ENCODE measurements at places on chromosomes 2 and 18.
A peak's percentile ranks its signal among the peaks of the same experiment; 100 is the strongest.

GRCh38 chr2:63654959-63655358 lies 66.2 kb downstream of the MDH1 start:
- DNase-seq = no peak

DNA sequence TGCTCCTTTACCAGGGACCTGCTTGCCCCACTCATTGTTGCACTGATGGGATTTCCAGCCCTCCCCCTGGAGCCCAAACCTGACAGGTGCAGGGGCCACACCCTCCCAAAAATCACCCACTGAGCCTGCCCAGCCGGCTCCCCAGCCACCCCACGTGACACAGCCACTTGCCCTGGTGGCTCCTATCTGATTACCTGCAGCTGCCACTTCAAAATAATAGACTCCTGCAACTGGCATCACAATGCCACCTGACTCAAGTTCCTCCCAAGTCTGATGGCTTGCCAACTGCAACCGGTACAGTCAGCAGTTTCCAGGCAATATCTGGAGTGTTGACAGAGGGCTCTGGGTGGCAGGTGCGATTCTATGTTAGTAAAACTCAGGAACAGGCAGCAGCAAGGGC lies 66.2 kb downstream of the CRACDL start:
- no peak for DNase-seq

DNA sequence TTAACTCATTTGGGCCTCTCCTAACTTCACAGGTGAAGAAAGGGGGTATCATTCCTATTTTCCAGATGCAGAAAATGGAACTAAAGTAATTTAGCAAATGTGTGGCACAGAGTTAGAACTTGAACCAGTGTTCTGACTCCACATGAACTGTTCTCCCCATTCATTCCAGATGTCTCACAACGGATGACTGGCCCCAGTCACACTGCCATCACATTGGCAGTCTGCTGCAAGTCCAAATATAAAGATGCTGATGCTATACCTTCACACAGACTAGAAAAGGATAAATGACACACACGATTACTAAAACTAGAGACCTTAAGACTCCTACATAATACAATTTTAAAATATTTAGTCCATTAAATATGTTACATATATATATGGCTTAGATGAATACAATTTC lies 195.7 kb downstream of the NBAS start:
- no peak for DNase-seq

DNA sequence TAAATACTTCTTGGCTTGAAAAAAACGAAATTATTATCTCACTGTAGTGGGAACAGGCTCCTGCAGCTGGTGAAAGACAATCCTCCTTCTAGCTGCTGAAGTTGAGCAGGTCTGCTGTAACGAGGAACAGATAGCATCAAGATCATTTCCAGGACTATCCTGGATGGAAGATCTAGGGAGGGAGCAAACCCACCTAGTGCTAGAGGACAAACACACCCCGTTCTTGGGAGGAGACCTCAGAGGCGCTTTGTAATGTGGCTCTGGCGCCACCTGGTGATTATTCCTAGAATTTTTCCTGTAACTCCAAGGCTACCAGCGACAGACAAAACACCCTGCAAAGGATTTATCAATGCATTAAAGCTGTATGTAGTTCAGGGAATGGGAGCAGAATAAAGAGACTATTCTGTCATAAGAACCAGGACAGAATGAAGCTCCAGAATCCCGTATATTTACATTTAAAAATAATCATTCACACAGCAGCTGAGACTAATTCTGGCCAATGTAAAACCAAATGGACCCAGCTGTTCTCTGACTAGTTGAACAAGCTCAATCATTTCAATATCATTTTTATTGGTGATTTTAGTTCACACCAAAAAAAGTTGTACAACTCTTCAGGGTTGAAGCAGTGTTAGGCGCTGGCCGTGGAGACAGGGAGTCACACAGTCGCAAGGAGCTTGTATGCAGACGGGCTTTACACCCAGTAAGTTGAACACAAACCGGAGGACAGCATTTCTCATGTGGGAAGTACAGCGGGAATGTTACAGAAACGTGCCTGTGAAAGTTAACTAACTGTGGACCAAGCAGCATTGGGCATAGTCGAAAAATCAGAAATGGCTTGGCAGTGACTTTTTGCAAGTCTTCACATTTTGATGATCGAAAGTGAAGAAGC lies 290.3 kb downstream of the TRIB2 start:
- peak; percentile 21 for DNase-seq

DNA sequence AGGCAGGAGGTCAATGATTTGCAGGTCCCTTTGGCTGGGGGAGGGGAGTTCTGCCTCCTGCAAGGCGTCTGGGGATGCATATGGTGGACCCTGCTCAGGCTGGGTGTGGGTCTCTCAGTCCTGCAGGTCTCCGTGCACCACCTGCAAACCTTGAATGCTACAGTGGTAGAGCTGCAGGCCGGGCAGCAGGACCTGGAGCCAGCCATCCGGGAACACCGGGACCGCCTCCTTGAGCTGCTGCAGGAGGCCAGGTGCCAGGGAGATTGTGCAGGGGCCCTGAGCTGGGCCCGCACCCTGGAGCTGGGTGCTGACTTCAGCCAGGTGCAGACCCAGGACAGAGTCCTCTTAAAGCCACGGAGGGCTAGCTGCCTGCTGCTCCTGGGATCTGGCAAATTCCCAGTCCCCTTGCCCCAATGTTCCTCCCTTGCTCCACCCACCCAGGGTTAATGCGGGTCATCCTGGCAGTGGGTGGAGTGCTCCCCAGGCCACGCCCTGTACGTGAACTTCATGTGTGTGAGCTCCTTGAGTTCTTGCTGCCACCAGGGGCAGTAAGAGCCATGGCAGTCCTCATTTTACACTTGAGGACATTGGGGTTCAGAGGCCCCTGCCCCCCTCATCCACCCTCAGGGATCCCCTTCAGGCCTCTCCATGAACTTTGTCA lies 3.1 kb downstream of the PROM2 start:
- DNase-seq = no peak

- DNase-seq = no peak
These were observed at the start of gene CHRNA1 for GRCh38 chr2:174764280-174765255. TSS of gene CHRNA1 (minus strand) at chr2:174764472. CDS start at chr2:174764394, 78 bp downstream.

DNA sequence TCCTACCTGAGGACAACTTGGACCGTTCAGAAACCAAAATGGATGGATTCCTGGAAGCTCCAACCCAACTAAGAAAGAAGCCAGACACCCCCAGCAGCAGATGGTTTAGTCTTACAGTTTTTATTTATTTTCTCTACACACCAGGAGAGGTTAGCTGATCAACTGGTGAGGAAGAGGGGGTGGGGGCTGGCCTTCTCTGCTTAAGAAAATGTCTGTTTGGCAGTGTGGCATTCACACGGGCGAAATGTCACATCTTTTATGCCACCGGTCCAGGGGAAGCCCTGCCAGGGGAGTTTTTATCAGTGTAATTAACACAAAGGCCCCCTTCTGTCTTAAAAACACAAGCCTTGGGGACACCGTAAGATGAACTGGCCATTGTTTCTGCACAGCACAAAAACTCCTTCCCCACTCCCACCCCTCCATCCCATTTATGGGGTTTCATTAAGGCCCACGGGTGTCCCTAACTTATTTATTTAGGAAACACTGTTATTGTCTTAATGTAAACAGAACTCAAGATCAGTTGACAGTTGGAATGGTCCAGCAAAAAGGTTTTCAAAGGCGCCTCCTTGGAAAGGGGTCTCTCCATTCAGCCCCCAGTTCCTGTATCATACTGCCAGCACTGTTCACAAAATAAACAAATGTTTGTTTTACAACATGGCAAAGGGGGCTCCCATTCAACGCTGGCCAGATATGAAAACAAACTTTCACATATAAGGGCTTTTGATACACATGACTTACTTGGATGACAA lies 217.0 kb downstream of the C1D start:
- no peak for DNase-seq

GRCh38 chr18:260547-260946 lies 7.3 kb downstream of the THOC1 start:
- no peak for DNase-seq

DNA sequence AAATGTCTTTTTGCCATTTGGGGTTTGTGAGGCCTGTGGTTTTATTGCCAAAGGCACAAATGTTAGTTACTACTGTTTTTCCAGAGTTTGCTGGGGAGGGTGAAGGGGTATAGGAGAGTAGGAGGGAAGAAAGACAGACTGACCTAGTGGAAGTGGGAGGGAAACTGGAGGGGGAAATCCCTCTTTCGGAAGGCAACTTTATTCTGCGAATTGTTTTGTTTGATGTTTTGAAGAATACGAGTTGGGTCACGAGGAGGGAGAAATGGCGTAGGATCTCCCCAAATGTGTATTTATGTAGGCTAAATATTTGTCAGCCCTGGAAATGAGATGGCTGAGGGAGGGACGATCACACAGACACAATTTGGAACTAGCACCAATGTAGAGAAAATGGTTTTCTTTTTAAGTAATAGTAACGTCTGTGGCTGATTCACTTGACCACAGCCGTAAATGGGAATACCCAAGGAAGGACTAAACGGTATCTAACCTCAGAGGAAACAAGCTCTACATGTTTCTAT lies 172.3 kb downstream of the ICOS start:
- DNase-seq = no peak

- no peak for DNase-seq
These were observed 140.4 kb upstream of the VRK2 start for GRCh38 chr2:57906152-57906732.

DNA sequence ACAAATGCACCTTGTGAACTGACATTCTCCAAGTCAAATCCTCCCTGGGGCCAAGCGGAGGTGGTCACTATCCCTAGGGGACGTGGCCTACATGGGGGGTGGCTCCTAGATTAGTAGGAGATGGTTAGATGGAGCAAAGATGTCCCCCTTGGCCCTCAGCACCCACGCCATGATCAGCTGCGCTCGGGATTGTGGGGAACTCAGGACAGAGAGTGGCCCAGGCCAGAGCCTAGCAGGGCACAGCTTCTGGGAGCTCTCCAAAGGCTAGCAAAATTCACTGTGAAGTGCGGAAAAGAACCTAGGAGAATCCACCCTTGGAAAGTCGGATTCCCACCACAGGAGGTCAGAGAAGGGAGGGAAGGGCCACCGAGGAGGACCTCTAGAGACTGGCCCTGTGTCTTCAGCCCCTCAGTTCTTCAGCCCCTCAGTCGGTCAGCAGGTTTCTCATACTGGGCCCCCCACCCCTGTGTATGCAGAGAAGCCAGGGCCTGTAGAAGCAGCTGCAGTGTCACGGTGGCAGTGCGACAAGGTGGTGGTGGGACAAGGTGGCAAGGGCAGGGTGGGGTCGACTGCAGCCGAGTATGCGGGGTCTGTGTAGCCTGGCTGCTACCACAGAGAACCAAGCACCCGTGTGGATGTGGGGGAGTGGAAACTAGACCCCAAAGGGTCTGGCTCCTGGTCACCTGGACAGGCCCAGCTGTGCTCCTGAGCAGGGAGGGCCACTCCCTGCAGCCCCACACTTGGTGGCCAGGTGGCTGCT lies 18.4 kb downstream of the GPR55 start:
- no peak for DNase-seq

GRCh38 chr2:9473985-9474360 lies 378 bp upstream of the IAH1 start:
- peak; percentile 47 for DNase-seq

- no peak for DNase-seq
These were observed 96.7 kb downstream of the TMEM163 start for GRCh38 chr2:134621939-134622705.

DNA sequence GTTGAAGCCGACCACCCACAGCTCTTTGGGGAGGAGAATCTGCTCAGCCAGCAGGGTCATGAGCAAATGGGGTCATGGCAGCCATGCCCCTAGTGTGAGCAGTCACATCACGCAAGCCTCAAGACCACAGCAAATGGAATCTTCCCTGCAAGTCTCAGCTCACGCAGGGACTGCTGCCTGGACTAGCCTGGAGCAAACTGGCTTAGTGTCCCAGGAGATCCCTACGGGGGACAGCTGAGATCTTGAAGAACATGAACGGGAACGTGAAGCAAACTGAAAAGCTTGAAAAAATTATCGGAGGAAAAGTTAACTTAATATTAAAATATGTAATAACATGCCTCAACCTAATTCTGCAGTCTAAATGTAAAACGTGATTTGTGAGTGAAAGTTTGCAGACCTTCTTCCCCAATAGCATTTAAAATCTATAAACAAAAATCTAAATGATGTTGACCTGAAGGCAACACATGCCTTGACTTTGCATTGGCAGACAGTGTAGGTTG lies 118.4 kb downstream of the FAM124B start:
- DNase-seq = no peak

DNA sequence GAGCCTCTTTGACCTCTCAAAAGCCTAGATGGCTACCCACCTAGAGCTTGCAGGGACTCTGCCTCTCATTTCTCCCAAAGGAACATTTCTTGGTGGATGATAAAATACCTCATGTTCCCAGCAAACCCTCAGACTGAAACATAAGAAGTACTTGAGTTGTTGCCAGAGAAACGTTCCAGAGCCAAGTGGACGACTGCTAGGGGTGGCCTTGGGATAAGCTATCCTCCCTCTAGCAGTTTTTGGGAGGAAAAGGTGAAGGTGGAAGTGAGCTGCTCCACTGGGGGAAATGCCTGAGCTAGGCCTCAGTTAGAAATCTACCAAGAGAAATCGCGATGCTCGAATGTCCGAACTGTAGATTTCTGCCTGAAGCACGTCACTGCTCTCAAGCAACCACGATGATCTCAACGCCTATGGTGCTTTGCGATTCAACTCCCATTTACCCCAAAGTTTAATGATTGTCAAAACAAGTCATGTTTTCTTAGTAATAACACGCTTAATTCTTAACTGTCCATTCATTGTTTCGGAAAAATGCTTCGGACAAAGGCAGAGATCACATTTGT lies 91.5 kb downstream of the CCBE1 start:
- no peak for DNase-seq

DNA sequence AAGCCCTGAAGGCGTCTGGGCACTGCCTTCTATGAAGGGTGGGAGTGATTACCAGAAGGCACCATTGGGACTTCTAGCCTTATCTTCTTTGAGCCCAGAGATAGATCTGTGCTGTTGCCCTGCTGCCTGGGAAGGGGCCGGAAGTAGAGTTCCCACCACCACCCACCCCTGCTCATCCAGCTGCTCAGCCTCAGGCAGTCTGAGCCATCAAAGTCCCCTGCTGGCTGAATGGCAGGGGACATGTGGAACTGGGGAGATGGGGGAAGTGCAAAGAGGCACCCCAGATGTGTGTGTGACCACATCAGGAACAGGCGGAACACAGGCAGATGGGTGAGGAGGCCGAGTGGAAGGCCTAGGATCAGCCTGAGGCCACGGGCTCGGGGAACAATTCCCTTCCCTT lies 3.3 kb upstream of the WNT10A start:
- DNase-seq = no peak

GRCh38 chr2:85133751-85134254 lies 611 bp downstream of the TCF7L1 start:
- DNase-seq = no peak

- DNase-seq = no peak
These were observed 23.0 kb upstream of the TAF1B start for GRCh38 chr2:9820020-9820973.

DNA sequence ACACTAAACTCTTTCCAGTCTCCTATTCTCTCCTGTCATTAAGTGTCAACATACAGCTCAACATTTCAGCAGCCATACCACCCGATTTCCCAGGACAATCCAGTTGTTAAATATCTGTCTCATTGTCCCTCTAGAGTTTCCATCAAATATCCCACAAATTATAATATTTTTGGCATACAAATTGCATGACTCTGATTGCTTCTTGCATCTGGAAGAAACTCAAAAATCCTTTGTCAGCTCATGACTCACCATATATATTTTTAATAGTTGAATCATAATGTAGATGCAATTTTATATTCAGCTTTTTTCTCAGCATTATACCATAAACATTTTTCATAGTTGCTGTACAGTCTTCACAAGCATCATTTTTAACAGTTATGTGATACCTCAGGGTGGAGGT lies 7.2 kb downstream of the SLC30A3 start:
- DNase-seq = no peak

- no peak for DNase-seq
These were observed at the start of gene DSC2 for GRCh38 chr18:31102025-31102684. TSS of gene DSC2 (minus strand) at chr18:31102421. CDS start at chr18:31101971, 450 bp downstream.

Measured in stimulated activated CD8-positive, alpha-beta memory T cell treated with anti-CD3 and anti-CD28 coated beads, Interleukin-12 subunit alpha, Interleukin-12 subunit beta, amount 100 ng/mL, for 4 hours (primary cell).